ENCODE measurements at places on chromosomes 2 and 18.

- DNase-seq: no peak
- H3K27me3 ChIP-seq: no peaks in the 10 kb centered on the region
- H3K36me3 ChIP-seq: no peaks in the 10 kb centered on the region
Observed at GRCh38 chr2:129224486-129224885, 755.0 kb upstream of the RAB6C start.

DNA sequence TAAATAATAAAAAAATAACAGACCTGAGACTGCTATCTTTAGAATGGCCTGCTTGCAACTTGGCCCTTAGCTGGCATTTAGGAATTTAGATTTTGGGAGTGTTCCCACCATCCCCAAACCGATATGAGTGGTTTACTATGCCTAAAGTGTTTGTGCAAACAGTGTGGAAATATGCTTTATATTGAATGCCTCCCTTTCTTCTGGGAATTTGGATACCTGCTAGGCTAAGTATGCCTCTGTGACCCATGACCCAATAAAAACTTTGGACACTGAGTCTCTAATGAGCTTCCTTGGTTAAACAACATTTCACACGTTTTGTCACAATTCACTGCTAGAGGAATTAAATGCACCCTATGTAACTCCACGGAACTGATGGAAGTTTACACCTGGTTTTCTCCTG is 73.2 kb downstream of the BMPR2 start:
- DNase-seq: no peak
- H3K4me3 ChIP-seq: no peak overlapping the region
- no peaks in the 10 kb centered on the region for H3K27me3 ChIP-seq
- H3K27ac ChIP-seq: no peak overlapping the region
- peaks cover 3% of the 10 kb centered on the region for H3K4me1 ChIP-seq

DNA sequence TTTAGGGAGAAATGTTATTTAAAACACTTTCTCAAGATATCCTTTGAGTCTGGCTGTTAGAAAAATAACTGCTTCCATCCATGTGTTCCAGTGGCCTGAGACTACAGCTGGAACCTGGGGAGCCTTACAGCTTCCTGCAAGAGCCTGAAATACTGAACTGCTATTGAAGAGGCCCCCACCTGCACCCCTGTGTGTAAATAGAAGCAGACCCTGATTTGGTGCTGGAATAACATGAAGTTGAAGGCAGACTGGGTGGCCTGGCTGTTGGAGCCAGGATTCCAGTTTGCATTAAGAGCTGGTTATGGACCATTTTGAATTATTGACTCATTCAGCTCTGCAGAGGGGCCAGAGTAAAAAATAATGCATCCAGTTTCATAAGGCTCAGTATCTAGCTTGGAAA is 61.9 kb downstream of the DIS3L2 start:
- H3K27me3 ChIP-seq: no peaks in the 10 kb centered on the region
- H3K27ac ChIP-seq: no peak overlapping the region
- no peak for DNase-seq
- no peak overlapping the region for H3K4me3 ChIP-seq

- H3K27me3 ChIP-seq: no peaks in the 10 kb centered on the region
- H3K4me1 ChIP-seq: peaks cover 76% of the 10 kb centered on the region
- H3K4me3 ChIP-seq: peak overlapping the region; percentile 84
- H3K27ac ChIP-seq: peak overlapping the region; percentile 99
Observed at GRCh38 chr2:43133708-43134570, 92.5 kb downstream of the ZFP36L2 start.

DNA sequence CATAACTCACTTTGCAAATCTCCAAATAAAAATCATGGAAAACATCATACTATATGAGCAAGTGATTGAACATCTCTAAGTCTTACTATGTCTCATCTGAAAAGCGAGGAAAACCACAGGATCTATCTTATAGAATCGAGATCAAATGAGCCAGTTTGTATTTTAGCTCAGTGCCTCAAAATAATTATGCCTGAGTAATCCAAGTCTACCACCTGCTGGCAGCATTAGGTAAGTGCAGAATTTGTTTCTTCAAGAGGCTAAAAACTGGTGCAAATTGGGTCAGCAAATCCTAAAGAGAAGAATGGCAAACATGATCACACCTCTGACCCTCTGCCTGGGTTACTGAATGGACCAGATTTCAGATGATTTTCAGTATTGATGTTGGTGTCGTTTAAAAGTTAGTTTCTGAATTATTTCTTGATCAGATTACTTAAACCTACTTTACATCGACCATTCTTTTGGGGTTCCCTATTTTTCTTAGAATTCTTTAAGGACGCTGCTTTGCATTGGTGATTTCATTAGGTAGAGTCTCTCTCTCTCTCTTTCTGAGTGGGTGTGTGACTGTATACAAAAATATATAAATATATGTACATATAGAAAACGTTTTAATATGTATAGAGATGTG is 12.7 kb upstream of the FHOD3 start:
- H3K36me3 ChIP-seq: no peaks in the 10 kb centered on the region
- peaks cover 50% of the 10 kb centered on the region for H3K27me3 ChIP-seq
- no peak overlapping the region for H3K27ac ChIP-seq

Measured in T-helper 17 cell (primary cell).